ENCODE measurements at places on chromosomes 7 and 10.

DNA sequence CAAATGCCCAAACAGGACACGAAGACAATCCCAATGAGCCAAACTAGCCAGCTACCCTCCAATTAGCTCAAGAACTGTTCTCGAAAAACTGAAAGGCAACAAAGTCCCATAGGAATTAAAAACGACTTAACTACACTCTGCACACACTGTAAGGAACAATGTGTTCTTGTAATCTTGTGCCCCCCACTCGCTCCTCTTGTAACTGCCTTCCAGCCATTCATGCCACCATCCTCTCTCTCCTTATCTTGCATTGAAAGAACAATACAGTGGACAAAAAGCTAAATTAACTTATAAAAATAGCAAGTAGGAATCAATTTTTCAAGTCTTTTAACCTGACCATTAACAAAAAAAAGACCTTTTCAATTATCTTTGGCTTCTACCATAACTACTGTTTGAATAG is 2.9 kb downstream of the CYTH3 start:
- DNase-seq = no peak

GRCh38 chr7:138749960-138750359 is 47.8 kb upstream of the TMEM213 start:
- no peak for DNase-seq

- DNase-seq = no peak
These were observed 107.2 kb upstream of the INHBA start for GRCh38 chr7:41809940-41810576.

- DNase-seq = no peak
These were observed 202.8 kb upstream of the CXCL12 start for GRCh38 chr10:44587488-44588318.

DNA sequence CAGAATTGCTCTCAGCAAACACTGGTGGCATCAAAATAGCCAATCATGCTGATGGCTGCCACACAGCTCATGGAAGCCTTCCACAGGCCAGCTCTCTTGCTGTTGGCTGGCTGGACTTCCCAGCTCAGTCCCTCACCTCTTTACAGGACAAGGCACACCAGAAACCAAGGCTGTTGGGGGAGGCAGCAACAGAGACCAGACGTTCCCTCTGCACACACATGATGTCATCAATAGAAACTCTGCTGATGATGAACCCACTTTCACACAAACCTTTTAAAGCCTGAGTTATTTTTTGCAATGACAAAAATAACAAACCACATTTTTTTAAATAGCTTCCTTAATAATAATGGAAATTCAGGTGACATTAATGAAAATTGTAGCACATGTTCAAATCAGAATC is 300.9 kb upstream of the C7orf33 start:
- no peak for DNase-seq

DNA sequence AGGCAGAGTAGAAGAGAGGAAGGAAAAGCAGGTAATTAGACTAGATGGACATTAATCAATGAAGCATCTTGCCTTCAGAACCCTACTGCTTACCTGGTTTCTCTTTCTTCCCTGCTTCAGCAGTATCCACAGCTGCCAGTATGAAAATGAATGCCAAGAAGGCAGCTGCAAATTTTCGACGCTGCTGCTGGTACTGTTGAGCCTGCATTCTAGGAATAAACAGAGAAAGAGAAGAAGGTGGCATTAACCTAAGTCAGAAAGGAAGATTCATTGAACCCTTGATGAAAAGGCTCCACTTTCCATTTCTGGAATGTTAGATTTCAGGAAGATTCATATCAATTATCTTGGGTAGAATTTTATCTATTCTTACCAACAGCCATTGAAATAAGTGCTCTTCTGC is 88.8 kb downstream of the PTN start:
- DNase-seq = no peak

DNA sequence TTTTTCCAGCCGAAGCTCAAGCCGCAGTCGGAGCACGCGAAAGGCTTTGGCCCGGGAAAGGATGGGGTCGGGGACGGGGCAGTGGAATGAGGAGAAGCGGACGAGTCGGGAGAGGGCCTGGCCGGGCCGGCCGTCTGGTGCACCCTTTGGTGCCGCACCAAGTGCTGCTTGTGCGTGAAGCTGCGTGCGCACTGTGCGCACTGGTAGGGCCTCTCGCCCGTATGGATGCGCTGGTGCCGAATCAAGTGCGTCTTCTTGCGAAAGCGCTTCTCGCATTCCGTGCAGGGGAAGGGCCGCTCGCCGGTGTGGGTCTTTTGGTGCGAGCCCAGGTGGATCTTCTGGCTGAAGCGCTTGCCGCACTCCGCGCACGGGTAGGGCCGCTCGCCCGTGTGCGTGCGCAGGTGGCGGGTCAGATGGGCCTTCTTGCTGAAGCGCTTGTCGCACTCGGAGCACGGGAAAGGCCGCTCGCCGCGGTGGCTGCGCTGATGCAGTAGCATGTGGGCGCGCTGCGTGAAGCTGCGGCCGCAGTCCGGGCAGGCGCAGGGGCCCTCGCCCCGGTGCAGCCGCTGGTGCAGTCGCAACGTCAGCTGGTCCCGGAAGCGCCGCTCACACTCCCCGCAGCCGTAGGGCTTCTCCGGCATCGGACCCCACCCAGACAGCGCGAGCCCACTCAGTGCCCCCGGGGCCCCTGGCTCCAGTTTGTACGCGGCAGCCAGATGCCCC is 7.8 kb downstream of the ZNF467 start:
- DNase-seq = no peak

DNA sequence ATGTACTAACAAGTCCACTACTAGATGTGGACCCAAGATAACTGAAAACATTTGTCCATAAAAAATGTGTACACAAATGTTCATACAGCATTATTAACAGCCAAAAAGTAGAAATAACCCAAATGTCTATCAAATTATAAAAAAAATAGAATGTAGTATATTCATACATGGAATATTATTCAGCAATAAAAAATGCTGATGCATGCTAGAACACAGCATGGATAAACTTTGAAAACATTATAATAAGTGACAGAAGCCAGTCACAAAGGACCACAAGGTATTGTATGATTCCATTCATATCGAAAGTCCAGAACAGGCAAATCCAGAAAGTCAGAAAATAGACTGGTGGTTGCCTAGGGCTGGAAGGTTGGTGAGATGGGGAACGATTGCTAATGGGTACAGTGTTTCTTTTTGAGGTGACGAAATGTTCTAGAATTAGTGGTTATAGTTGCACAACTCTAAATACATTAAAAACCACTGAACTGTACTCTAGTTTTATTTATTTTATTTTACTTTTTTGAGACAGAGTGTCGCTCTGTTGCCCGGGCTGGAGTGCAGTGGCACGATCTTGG is 43.3 kb upstream of the ANLN start:
- DNase-seq = no peak

DNA sequence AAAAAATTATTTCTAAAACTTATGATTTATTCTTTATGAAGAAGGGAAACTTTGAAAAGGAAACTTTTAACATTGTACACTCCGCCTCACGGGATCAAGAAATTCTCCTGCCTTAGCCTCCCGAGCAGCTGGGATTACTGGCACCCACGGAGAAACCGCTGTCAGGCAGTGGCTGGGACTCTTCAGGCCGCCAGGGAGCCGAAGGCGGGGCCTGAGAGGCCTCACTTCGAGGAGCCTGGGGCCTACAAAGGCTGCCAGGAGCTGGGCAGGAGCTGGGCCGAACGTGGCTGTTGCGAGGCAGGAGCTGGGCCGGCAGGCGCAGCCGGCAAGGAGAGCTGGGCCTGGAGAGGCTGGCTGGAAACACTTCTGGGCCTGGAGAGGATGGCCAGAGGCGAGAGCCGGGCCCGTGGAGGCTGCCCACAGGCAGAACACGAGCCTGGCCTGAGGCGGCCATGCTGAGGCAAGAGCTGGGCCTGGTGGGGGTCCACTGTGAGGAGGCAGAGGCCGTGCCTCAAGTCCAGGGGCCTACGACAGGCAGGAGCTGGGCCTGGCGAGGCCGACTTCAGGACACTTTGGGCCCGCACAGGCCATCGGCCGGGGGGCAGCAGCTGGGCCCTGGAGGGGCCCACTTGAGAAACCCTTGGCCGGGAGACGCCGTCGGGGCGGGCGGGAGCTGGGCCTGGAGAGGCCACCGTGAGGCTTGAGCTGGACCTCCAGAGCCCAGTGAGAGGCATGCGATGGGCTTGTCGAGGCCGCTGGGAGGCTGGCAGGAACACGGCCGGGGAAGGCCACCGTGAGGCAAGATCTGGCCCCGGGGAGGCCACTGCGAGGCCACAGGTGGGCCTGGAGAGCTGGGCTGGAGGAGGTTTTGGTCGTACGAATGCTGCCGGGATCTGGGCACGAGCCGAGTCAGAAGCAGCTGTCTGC is 23.7 kb downstream of the MDH2 start:
- DNase-seq = no peak

GRCh38 chr10:49323171-49323895 is 24.4 kb downstream of the C10orf71 start:
- no peak for DNase-seq

DNA sequence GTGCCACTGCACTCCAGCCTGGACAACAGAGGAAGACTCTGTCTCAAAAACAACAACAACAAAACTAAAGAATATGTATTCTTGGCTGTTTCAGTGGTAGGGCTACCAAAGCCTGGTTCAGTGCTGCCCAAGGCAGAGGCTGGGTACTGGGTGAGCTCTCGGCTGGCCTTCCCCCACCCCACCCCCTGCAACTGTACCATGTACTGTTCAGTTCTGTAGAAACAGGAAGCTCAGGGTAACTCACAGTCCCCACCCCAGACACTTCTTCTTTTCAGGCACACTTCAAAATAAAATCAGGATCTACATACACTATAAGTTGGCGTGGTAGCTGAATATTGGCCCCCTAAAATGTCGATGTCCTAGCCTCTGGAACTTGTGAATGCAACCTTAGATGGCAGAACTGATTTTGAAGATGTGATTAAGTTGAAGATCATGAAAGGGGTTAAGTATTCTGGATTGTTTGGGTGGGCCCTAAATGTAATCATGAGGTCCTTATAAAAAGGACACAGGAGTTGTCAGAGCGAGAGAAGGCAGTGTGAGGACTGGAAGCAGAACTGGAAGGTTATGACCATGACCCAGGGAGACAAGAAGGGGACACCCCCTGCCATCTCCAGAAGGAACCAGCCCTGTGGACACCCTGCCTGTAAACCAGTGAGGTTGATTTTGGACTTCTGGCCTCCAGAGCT is 31.2 kb downstream of the TBXAS1 start:
- DNase-seq = no peak

- DNase-seq = no peak
These were observed 46.4 kb upstream of the KMT2E start for GRCh38 chr7:104967595-104967994.

DNA sequence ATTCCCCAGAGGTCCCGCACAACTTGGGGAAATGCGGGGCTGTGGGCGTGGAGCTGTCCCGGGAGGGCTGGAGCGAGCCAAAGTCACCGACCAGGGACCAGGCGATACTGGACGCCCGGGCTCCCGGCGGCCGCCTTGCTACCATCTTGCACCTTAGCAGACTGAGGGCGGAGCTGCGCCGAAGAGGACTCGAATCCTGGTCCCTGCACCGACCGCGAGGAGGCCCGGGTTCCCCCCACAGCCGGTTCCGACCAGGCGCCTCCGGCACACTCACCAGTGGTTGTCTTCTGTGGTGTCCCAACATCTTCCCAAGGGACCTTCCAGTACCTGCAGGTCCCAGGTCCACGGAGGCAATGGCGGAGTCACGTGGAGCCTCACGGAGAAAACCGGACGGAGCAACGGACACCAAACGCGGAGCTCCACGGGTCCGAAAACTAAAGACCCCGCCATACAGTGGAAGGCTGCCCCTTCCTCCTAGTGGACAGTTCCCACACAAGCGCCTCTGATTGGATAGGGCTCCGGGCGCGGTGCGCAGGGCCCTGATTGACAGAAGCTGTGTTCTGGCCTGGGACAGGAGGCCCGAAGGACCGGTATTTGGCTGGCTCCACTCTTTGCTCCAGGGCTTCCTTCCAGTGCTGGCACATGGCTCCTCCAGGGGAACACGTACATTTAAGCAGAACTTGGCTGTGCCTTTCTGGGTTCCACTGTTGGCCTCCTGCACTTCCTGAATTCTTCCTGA is 124.6 kb upstream of the ZNF479 start:
- DNase-seq = no peak

- DNase-seq = no peak
These were observed 61.2 kb upstream of the VIPR2 start for GRCh38 chr7:159205833-159206232.

- DNase-seq = no peak
These were observed 131.9 kb downstream of the SDK1 start for GRCh38 chr7:3432911-3433310.

DNA sequence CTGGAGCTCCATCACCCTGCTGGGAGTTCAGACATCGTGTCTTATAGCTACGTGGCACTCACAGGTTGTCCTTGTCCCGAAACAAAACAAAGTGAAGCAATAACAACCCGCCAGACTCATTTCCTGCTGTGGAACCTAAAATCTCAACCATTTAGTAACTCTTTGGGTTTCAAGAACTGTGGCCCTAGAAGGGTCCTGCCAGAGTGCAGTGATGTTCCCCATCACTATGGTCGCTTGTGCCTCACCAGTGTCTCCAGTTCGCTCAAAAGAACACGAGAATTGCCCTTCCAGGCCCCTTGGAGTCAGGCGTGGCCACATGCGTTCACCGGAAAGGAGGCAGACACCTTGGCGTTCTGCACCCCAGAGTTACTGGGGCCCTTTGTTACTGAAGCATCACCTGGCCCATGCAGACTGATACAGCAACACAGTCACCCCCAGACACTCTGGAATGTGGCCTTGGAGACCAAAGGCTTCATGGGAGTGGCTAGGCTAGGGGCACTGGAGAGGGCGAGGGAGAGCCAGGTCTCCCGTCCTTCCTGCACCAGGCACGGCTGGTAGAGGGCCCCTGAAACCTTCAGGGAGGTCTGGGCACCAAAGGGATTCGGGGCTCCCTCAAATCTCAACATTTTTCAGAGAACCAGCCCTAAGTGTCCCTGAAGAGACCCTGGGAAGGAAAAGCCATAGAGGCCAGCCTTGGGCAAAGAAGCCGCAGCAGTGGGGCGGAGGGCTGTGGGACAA is 908 bp downstream of the CRYGN start:
- DNase-seq = no peak

DNA sequence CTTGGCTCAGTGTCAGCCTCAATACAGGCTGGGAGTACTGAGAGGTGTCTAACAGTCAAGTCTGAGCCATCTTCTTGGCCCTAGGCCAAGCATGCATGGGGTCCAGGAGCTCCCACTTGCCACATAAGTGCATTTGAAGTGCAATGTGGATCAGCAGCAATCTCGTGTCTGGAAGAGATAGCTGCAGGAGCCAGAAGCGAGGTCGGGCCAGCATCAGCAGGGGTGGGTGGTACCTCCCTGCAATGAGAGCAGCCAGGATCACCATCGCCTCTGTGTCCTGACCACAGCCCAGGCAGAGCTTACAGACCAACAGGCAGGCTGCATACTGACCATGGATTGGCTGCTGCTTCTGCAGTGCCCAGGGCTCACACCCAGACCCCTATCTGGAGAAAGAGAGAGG is 83.0 kb upstream of the CXCL12 start:
- no peak for DNase-seq

DNA sequence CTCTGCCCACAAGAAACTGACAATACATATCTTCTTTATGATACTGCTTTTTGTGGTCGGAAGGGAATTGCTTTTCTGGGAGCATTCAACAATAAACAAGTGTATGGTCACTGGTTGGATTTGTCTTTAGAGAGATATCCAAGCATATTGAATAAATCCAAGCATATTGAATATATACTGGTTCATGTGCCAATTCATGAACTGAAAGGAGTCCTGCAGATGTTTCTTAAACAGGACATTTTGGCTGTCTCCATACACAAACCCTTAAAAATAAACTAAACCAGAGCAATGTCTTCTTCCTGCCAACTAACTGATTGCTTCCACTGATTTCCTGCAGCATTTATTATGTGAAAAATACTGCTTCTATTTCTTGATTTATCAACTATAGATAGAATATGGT is 173.9 kb downstream of the FOXP2 start:
- DNase-seq = no peak

Measured in hematopoietic multipotent progenitor cell (in vitro differentiated cells).